CD4-positive, alpha-beta memory T cell (primary cell): ENCODE measurements at places on chromosomes 5 and 9.

- DNase-seq = no peak
These were observed 126.9 kb upstream of the OSMR start for GRCh38 chr5:38718771-38719391.

- no peak for DNase-seq
These were observed 141.1 kb upstream of the TARS1 start for GRCh38 chr5:33299621-33300208.

GRCh38 chr9:84323858-84324257, 16.7 kb downstream of the SLC28A3 start:
- no peak for DNase-seq

DNA sequence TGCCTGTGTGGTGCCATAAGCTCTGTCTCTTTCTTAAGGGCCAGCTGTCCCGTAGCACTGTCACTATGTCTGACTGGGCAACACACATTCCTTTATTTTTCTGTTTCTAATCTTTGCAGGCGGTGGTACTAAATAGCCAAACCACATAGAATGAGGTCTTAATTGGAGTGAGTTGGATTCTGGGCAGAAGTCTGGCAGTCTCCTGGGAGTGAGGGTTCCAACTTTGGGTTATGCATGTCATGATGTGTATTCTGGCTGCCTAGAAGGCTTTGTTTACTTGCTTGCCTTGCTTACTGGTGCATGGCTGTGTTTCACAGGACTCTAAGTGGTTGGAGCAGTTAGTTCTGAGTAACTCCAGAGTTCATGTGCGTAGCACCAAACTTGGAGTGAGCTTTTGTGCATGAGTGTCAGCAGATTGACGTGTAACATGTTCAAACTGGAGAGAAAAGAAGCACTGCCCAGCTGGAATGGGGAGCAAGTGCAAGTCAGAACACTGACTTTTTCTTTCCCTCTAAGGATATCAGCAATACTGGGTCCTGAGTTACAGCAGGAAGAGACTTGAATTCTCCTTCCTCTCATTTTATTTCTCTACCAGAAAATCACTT, 185.8 kb downstream of the PCSK1 start:
- DNase-seq = no peak

GRCh38 chr9:79569814-79570447, 1.8 kb upstream of the TLE4 start:
- DNase-seq = no peak

GRCh38 chr9:120416781-120417427, 163.1 kb downstream of the CDK5RAP2 start:
- no peak for DNase-seq

GRCh38 chr9:110767559-110768063, 99.0 kb downstream of the MUSK start:
- DNase-seq = no peak

- DNase-seq = no peak
These were observed 154.7 kb upstream of the RUSC2 start for GRCh38 chr9:35335164-35335563.

GRCh38 chr9:113665064-113665463, 201.5 kb downstream of the RGS3 start:
- no peak for DNase-seq

GRCh38 chr5:40666657-40667056, 13.1 kb upstream of the PTGER4 start:
- DNase-seq = no peak

GRCh38 chr9:20990867-20991266, 40.6 kb downstream of the HACD4 start:
- no peak for DNase-seq
